ENCODE measurements at places on chromosomes 11 and 22.

DNA sequence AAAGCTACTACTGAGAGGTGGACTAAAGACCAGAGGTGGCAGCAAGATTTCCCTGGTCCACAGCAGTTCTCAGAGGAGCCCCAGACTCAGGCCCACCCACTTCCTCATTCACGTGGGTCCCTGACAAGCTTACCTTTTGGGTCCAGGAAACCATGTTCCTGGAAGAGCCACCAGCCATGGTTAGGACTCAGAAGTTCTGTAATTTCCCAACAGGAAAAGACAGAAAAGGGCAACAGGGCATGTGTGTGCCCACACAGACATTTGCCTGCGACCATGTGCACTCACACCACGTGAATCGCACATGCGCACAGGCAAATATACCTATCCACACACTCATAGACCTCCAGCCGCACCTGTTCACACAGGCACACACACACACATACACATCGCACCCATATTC is 42.9 kb downstream of the LRRC32 start:
- no peak for DNase-seq

DNA sequence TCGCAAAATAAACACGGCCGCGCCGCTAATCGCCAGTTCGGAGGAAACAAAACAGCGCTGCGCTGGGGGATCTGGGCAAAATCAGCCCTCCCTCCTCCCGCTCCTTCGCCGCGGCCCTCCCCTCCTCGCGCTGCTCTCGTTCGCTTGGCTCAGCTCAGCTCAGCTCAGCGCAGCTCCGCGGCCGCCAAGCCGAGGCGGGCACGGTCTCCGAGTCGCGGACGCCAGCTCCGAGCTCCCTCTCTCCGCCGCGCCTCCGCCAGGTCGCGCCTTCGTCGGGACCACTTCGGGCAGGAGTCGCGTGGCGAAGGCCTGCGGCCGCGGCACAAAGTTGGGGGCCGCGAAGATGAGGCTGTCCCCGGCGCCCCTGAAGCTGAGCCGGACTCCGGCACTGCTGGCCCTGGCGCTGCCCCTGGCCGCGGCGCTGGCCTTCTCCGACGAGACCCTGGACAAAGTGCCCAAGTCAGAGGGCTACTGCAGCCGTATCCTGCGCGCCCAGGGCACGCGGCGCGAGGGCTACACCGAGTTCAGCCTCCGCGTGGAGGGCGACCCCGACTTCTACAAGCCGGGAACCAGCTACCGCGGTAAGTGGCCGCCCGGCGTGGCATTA is at the start of gene SPON1:
Gene SPON1 (plus strand): TSS at position 162 of the 607 bp plus-strand sequence. CDS start 182 bp downstream, at position 344.
- no peak for DNase-seq

DNA sequence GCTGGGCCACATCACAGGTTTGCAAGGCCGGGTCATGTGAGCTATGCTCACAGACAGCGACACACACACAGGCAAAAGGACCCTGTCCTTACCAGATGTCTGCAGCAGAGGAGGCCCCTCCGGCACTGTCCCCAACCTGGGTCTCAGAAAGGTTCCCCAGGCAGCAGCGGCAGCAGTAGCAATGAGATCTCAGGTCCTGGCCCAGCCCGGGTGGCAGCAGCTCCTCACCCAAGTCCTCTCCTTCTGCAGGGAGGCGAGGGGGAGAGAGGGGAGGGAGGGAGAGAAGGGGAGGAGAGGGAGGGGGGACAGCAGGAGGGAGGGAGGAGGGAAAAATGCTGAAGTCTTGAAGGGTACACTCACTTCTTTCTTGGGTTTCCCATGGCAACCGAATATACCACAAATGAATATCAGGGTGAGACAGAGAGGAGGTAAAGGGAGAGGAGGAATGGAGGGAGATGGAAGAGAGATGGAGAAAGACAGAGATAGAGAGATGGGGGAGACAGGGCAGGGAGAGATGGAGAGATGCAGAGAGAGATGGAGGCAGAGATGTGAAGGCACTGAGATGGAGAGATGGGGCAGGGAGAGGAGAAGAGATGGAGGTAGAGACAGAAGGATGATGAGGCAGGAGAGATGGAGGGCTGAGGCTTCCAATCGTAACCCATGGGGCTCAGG is 9.5 kb downstream of the ELFN2 start:
- DNase-seq = no peak

DNA sequence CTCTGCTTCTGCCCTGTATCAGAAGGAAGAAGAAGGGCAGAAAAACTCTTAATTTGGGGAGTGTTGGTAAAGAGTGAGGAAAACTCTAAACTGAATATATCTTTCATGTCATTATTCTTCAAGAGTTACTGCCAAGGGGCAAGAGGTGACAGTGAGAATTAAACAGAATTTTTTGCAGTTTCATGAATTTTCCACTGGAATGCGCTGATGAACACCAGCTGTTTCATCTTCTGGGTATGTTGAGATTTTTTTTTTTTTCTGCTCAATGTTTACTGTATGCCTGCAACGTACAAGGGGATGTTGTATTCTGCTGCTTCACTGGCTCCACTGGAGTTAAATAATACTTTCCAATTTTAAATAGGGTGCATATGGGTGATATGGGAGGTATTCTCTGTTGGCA is 117.8 kb downstream of the FAM76B start:
- DNase-seq = no peak

DNA sequence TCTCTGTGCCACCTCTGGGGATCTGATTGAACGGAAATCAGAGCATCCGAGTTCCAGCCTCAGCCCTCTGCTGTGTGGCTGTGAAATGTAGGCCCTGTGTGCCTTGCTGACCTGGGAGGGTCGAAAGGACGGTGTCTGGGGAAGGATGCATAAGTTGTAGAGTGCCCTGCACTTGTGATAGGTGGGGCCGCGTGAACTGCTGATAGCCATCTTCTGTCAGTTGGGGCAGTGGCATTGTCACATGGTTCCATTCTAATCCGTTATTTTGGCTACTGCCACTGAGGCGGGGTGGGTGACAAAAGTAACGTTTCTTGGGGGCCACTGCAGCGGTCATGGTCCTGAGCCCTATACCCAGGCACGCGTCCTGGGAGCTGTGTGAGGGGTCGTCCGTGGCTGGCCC is 63.4 kb downstream of the LRP5 start:
- no peak for DNase-seq

DNA sequence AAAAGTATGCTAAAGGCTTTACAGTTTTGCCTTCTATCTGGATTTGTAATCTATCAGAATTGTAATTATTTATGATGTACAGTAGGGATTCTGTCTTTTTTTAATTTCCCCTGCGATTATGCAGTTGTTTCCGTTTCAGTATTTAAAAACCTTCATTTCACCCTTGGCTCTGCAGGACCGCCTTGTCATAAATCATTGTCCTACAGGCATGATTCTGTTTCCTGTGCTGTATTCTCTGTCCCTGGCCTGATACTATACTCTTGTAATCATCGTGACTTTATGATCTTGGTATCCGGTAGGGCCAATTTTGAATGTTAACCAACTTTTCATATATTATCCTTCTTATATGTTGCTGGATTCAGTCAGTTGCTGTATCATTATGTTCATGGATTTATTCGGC is 151.7 kb downstream of the ATXN10 start:
- no peak for DNase-seq

GRCh38 chr11:3134218-3134621 is 30.9 kb downstream of the OSBPL5 start:
- DNase-seq = no peak

GRCh38 chr11:110207123-110207522 is 89.3 kb downstream of the RDX start:
- no peak for DNase-seq

DNA sequence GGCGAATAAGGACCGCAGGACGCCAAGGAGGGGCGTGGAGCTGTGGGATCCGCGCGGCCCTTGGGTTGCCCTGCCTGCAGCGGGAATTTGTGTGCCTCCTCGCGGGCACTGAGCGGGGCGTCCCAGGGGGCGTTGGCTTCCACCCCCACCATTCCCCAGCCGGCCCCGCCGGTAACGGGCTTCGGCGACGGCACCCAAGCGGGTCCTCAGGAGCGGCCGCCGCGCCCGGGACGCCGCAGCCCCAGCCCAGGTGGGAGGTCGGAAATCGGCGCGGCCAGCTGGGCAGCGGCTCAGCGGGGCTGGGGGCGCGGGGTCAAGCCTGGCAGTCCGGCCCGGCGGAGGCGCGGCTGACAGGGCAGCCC is 320 bp downstream of the CLTCL1 start:
- DNase-seq = peak; percentile 11

- no peak for DNase-seq
Measured at GRCh38 chr22:19349778-19350475, 58.4 kb upstream of the CLTCL1 start.

DNA sequence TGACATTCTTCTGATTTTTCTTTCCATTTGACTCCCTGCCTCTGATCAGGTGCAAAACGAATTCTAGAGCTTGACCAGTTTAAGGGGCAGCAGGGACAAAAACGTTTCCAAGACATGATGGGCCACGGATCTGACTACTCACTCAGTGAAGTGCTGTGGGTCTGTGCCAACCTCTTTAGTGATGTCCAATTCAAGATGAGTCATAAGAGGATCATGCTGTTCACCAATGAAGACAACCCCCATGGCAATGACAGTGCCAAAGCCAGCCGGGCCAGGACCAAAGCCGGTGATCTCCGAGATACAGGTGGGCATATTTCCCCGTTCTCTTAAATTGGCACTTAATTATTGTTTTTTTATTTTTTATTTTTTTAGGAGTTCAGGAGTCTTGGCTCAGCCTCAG is 15.4 kb downstream of the XRCC6 start:
- no peak for DNase-seq

DNA sequence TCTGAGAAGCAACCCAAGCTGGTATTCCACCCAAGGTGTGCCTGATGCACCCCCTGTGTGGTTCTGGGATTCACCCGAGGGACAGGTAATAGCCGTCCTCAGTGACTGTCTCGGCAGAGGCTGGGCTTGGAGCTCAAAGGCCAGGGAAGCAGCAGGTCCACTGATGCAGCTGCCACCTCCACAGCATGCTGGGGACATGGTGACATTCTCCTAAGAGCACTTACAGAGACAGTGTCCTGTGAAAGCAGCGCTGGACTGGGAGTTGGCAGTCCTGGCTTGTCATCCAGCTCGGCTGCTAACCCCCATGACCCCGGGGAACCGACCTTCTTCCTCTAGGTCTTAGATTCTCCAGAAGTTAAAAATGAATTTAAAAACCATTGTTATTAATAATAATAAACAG is 72.8 kb downstream of the RPUSD4 start:
- no peak for DNase-seq

DNA sequence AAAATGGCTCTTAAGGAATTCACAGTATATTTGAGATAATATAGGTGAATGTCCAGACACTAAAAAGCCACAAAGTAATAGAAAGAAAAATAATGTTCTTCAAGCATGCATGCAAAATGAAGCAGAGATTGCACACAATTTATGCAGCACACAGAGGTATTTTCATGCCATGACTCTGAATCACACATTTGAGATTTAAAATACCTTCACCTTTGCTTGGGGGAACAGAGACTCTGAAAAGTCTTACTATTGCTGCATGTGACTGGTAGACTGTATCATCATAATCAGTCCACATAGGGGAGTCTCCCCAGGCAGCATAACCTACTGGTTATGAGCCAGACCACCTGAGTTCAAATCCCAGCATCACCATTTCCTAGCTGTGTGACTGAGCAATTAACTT is 96.2 kb downstream of the RCN1 start:
- no peak for DNase-seq

DNA sequence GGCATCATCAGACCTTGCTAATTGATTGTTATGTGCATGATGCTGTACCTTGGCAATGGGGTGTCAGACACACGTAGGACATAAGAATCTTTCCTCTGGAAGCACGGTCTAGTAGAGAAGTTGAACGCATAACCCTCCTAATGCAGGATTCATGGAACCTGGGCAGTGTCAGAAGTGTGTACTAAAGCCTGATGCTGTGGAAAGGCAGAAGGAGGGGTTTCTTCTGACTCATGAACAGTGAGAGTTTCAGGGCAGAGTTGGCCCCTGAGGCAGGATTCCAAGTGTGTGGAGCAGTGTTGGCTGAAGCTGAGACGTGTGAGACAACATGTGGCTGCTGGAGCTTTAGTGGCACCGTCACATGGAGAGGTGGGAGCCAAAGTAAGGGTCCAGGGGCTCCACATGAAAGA is 3.5 kb downstream of the PANX1 start:
- no peak for DNase-seq

DNA sequence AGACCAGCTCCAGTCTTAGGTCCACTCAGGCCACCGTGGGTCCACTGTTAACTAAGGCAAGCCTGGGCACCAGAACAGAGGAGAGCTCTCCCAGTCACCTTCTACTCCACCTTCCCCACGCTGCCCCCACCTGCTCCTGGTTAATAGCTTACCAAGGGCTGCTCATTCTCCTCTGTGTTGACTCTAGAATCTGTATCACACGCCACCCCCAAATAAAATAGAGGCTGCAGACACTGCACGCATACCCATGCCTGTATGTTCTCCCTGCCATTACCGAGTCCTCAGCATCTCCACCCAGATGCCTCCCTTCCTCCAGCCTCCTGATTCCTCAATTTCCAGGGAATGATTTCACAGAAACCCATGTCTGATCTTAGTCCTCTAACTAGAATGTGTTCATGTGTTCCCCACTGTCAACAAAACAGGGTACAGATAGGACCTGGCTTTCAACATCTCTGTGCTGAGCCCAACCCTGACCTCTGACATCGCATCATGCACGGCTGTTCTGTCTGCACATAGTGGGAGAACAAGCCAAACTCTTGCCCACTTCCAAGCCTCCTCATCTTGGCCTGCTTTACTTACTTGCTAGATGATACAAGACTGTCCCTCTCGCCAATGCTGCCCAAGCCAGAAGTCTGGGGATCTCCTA is 49.8 kb downstream of the SMCO4 start:
- no peak for DNase-seq

GRCh38 chr22:19122752-19123492 is 710 bp upstream of the DGCR2 start:
- no peak for DNase-seq

- peak; percentile 54 for DNase-seq
Measured at GRCh38 chr11:123111465-123111864, 49.5 kb upstream of the HSPA8 start.

- DNase-seq = no peak
Measured at GRCh38 chr11:106939157-106939556, 79.1 kb downstream of the GUCY1A2 start.

GRCh38 chr11:126359431-126360048 is 4.1 kb downstream of the ST3GAL4 start:
- no peak for DNase-seq

DNA sequence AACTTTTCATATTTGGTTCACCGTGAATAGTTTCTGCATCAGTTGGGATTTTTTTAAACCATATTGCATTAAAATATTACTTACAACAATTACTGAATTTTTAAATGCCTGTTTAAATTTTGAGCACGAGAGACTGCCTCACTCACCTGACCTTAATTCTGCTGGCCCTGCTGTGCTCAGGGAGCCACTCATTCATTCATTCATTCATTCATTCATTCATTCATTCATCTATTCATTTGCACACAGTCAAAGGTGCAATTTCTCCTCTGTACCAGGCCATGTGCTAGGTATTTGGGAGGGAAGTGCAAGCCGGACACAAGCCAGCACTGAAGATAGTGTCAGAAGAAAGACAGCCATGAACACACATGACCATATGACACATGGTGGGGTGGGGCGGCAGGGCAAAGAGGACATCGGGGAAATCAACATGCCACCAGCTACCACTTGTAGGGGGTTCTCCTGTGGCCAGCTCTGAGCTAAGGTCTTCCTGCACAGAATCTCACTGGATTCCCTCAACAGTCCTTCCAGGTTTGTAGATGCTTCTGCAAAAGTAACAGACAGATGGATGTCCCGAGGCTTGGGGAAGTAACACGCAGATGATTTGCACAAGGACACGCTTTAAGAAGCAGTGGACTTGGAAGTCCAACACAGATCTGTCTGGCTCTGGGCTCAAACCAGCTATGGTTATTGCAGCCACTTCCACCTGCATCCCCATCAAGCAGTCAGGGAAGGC is 568 bp upstream of the CSF2RB start:
- no peak for DNase-seq

GRCh38 chr22:39309881-39310714 is 9.3 kb downstream of the RPL3 start:
- peak; percentile 45 for DNase-seq

GRCh38 chr11:48900131-48900800 is 83.4 kb downstream of the TRIM51G start:
- DNase-seq = no peak
